ENCODE measurements at places on chromosomes 2 and 18. TPM values are rescaled to one million over a fixed set of nuclear protein-coding genes. Genes with fewer than 3 reads are reported as not detected.

Gene FAP
- 8.7 TPM for total RNA-seq

Gene NABP1
- total RNA-seq, result 96.3 TPM

Gene SAP130
- total RNA-seq, result 23.5 TPM

Gene PLA2R1
- total RNA-seq, result 7.5 TPM

Gene B4GALT6
- total RNA-seq, result 6.0 TPM

Gene BAZ2B
- total RNA-seq, result 51.8 TPM

GRCh38 chr18:79576686-79577351 is 102.8 kb upstream of the CTDP1 start:
- no peaks in the 10 kb centered on the region for H3K4me1 ChIP-seq
- no peak overlapping the region for H3K27ac ChIP-seq
- peaks cover 7% of the 10 kb centered on the region for H3K36me3 ChIP-seq
- no peak overlapping the region for H3K4me3 ChIP-seq
- no peaks in the 10 kb centered on the region for H3K27me3 ChIP-seq
- DNase-seq, result no peak

- no peak overlapping the region for H3K4me3 ChIP-seq
- H3K4me1 ChIP-seq, result no peaks in the 10 kb centered on the region
- no peak for DNase-seq
- H3K27me3 ChIP-seq, result no peaks in the 10 kb centered on the region
Measured at GRCh38 chr18:49584394-49584793, 22.5 kb downstream of the LIPG start.

GRCh38 chr2:10009271-10009810 is 34.0 kb upstream of the KLF11 start:
- no peak for DNase-seq
- no peak overlapping the region for H3K4me3 ChIP-seq
- H3K27me3 ChIP-seq, result no peaks in the 10 kb centered on the region
- no peak overlapping the region for H3K27ac ChIP-seq
- no peaks in the 10 kb centered on the region for H3K4me1 ChIP-seq
- H3K36me3 ChIP-seq, result no peaks in the 10 kb centered on the region

DNA sequence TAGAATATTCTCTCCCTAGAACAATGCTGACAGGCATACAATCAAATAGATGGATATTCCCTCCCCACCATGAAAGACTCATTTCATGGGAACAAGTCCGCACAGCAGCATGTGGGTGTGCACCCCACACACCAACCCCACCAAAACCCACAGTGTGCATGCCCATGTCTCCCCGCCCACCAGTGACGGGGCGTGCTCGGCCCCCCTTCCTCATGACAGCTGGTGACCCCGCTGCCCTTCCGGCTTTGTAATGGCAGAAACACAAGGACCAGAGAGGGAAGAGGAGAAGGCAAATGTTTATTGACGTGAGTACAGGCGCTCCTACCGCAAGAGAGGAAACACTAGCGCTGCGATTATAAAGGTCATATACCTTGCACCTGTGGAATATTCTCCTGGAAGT is 30.8 kb upstream of the ODC1 start:
- H3K27me3 ChIP-seq, result peaks cover 42% of the 10 kb centered on the region
- DNase-seq, result no peak
- H3K4me3 ChIP-seq, result no peak overlapping the region
- H3K4me1 ChIP-seq, result peaks cover 9% of the 10 kb centered on the region
- no peak overlapping the region for H3K27ac ChIP-seq

- no peak overlapping the region for H3K4me3 ChIP-seq
- DNase-seq, result no peak
- no peak overlapping the region for H3K27ac ChIP-seq
- H3K27me3 ChIP-seq, result no peaks in the 10 kb centered on the region
- peaks cover 14% of the 10 kb centered on the region for H3K36me3 ChIP-seq
Measured at GRCh38 chr2:239161711-239162140, 239.1 kb downstream of the HDAC4 start.

DNA sequence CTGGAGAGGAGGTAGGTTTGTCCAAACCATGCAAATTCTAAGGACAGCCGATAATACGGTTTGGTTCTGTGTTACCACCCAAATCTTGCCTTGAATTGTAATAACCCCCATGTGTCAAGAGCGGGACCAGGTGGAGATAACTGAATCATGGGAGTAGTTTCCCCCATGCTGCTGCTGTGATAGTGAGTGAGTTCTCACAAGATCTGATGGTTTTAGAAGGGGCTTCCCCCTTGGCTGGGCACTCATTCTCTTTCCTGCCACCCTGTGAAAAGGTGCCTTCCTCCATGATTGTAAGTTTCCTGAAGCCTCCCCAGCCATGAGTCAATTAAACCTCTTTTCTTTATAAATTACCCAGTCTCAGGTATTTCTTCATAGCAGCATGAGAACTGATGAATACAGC is 295.2 kb downstream of the NBAS start:
- H3K4me3 ChIP-seq, result no peak overlapping the region
- H3K27ac ChIP-seq, result no peak overlapping the region
- no peaks in the 10 kb centered on the region for H3K27me3 ChIP-seq
- peaks cover 7% of the 10 kb centered on the region for H3K36me3 ChIP-seq

DNA sequence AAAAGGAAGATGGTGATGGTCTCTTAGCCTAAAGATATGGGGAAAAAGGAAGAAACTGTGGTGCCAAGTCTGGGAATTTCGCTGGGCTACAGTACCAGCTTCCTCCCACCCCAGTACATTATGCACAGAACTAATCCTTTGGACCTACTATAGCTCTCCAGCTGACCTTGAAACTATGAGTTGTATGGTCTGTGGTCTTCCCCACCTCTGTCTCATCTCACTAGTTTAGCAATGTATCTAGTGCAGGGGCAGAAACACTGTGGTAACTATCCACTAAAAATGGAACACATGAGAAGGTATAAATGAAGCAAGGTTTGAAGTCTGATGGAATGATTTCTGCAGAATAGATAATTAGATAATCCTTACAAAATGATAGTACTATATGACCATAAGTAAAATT is 190.4 kb upstream of the CCDC150 start:
- H3K4me1 ChIP-seq, result no peaks in the 10 kb centered on the region
- no peak overlapping the region for H3K4me3 ChIP-seq
- no peaks in the 10 kb centered on the region for H3K27me3 ChIP-seq
- H3K36me3 ChIP-seq, result no peaks in the 10 kb centered on the region
- H3K27ac ChIP-seq, result no peak overlapping the region

DNA sequence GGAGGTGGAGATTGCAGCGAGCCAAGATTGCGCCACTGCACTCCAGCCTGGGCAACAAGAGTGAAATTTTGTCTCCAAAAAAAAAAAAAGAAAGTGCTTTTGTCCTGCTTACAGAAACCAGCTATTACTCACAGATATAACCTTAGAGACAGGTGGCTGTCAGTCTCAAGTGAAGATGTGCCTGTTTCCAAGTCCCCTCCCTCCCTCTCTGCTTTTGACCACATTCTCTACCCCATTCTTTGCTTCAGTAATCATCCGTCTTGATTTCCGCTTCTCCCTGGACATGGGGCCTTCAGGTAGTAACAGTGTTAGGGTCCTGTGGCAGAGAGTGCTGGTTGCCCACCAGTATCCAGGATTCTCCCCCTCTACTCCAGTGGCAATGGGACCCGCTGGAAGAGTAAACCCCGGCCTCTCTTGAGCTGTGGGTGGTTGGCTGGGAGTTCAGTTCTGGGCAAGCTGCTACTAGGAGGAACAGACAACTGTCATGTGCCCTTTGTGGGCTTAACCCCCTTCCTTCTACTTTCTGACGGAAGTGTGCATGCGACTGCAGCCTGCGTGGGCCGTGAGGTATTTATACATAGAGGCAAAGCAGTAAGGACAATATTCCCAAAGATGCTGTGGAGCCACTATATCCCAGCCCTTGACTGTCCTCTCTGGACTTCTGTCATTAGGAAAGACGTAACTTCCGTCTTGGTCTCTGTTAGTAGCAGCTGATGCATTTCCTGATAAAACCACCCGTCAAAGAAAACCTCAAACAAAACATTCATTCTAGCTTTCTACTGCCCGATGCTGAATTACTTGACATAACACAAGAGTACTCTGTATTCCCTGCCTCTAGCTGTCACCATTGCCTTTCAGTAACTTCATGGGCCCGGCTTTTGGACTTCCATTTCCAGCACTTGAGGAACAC is 17.8 kb downstream of the PDCL3 start:
- DNase-seq, result no peak
- H3K4me1 ChIP-seq, result peaks cover 5% of the 10 kb centered on the region
- no peaks in the 10 kb centered on the region for H3K27me3 ChIP-seq

GRCh38 chr2:226799976-226800940 is 638 bp upstream of the IRS1 start:
- H3K36me3 ChIP-seq, result peaks cover 22% of the 10 kb centered on the region
- peaks cover 21% of the 10 kb centered on the region for H3K4me1 ChIP-seq
- no peak for DNase-seq
- no peak overlapping the region for H3K27ac ChIP-seq
- peak overlapping the region; percentile 73 for H3K4me3 ChIP-seq

DNA sequence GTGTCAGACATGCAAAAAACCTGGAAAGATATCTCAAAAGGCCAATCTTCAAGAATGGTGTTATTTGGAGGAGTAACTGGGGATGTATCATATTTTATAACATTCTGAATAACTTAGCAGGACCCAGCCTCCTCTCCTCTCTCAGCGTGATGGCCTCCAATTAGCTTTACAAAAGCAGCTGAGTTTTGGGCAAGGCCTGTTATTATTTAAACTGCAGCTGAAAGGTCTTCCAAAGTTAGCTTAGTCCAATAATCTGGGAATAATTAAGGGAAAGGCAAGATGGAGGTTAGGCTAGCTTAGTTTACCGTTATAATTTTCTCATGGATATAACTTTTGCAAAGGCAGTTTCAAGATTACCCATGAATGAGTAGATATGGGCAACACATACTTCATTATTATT is 32.8 kb upstream of the MPPE1 start:
- no peaks in the 10 kb centered on the region for H3K27me3 ChIP-seq
- H3K27ac ChIP-seq, result no peak overlapping the region
- H3K4me1 ChIP-seq, result peaks cover 14% of the 10 kb centered on the region

- H3K27me3 ChIP-seq, result no peaks in the 10 kb centered on the region
- no peaks in the 10 kb centered on the region for H3K36me3 ChIP-seq
- H3K27ac ChIP-seq, result no peak overlapping the region
- DNase-seq, result peak; percentile 53
- no peaks in the 10 kb centered on the region for H3K4me1 ChIP-seq
Measured at GRCh38 chr18:50218432-50219197, 23.7 kb upstream of the MYO5B start.

DNA sequence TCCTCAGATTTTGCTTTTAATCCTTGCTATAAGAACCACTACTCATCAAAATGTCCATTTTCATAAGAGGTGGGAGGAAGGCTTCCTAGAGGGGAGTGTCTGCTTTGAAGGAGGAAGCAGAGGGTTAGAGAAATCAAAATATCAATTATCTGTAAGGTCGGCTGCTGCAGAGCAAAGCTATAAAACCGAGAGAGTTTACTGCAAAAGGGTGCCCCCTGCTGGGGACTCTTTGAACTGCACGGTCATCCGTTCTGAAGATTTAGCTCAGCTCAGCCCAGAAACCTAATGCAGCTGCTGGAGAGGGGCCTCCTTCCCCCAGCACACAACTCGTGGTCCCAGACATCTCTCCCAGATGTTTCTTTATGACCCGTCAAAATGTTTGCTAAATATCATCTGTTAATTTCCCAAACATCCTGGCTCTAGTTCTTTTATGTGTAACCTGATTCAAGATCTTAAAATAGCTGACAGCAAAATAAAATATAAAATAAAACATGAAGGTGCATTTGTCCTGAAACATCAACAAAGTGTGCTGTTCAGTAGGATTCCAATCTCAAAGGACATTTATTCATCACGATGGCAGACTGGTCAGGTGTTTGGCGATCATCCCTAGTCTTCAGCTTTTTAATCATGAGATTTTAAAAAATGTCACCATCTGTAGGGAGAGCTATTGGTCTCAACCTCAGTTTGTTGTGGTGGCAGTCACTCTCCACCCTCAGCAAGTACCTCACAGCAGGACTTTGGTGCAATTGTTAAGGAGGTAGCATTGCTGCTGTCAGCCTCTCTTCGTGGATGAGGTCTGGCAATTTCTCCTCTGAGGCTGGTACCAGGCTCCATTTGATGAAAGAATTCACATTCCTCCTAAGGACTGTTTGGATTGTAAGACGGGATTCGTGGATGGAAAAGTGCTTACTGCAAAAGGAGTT is 185.9 kb downstream of the MTX2 start:
- no peaks in the 10 kb centered on the region for H3K36me3 ChIP-seq
- no peak overlapping the region for H3K4me3 ChIP-seq
- H3K4me1 ChIP-seq, result peaks cover 6% of the 10 kb centered on the region

GRCh38 chr2:201909961-201910361 is 103.6 kb downstream of the CDK15 start:
- peaks cover 10% of the 10 kb centered on the region for H3K27me3 ChIP-seq
- H3K36me3 ChIP-seq, result no peaks in the 10 kb centered on the region
- peaks cover 9% of the 10 kb centered on the region for H3K4me1 ChIP-seq
- no peak overlapping the region for H3K27ac ChIP-seq
- H3K4me3 ChIP-seq, result no peak overlapping the region

DNA sequence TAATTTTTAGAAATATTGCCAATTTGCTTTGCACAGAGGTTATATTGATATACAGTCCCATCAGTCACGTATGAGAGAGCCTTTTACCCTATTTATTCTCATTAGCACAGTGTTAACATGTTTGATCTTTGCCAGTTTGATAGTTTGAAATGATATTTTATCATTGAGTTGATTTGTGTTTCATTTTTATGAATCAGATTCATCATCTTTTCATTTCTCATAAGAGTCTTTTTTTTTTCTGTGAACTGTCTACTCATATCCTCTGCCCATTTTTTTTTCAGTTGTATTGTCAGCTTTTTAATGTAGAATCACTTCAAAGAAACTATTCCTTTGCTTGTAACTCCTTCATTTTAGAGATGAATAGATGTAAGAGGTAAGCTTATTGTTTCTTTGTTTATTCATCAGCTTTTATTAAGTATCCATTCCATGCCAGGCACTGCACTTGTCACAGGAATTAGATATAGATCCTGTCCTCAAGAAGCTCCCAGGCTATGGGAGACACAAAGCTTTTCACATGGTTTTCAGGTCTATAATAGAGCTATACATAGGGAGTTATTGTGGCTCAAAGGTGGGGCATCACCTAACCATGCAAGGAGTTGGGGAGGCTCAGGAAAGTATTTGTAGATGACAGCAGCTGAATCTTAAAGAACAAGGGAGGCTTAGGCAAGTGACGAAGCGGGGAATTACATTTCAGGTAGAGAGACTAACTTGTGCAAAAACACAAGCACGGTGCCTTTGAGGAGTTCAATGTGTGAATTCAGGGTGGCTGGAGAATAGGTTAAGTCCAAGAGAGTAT is 42.1 kb downstream of the CD28 start:
- no peaks in the 10 kb centered on the region for H3K27me3 ChIP-seq
- peaks cover 18% of the 10 kb centered on the region for H3K4me1 ChIP-seq
- H3K27ac ChIP-seq, result peak overlapping the region; percentile 11
- no peaks in the 10 kb centered on the region for H3K36me3 ChIP-seq
- no peak for DNase-seq

- no peak overlapping the region for H3K4me3 ChIP-seq
- peaks cover 33% of the 10 kb centered on the region for H3K27me3 ChIP-seq
- no peak overlapping the region for H3K27ac ChIP-seq
- DNase-seq, result peak; percentile 30
- no peaks in the 10 kb centered on the region for H3K36me3 ChIP-seq
Measured at GRCh38 chr2:78979380-78980151, 45.9 kb upstream of the REG3G start.

GRCh38 chr2:238891457-238892203 is 43.7 kb downstream of the TWIST2 start:
- H3K27me3 ChIP-seq, result no peaks in the 10 kb centered on the region
- peaks cover 7% of the 10 kb centered on the region for H3K4me1 ChIP-seq
- no peak for DNase-seq
- H3K27ac ChIP-seq, result no peak overlapping the region
- H3K36me3 ChIP-seq, result peaks cover 31% of the 10 kb centered on the region

All from MCF 10A (cell line).